Smooth muscle cell of the brain vasculature (primary cell): ENCODE measurements at places on chromosomes 2 and 18.

DNA sequence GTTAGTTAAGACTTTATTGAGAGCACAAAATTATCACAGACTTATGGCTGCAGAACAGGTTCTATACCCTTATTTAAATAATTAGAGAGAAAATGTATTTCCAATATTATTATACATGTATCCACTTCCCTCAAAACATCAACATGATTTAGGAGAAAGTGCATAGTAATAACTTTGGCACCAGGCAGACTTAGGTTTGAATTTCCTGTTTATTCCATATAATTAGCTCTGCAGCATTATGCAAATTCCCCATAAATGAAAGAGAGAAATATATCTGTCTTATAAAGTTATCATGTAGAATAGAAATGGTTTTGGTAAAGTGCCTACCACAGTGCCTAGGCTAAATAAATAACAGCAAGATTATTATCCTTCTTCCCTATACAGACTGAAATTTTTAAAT, 15.3 kb downstream of the SCN9A start:
- no peak for DNase-seq

- no peak for DNase-seq
Observed at GRCh38 chr2:53969285-53969967, 1.4 kb downstream of the PSME4 start.

- no peak for DNase-seq
Observed at GRCh38 chr2:149468636-149469035, 118.9 kb downstream of the MMADHC start.

- DNase-seq: no peak
Observed at GRCh38 chr2:235350234-235350633, 143.6 kb upstream of the AGAP1 start.

GRCh38 chr18:58515175-58515775, 113.6 kb downstream of the ALPK2 start:
- DNase-seq: no peak

GRCh38 chr2:127486247-127487058, 39.8 kb downstream of the IWS1 start:
- no peak for DNase-seq

GRCh38 chr2:160427629-160428404, 65.8 kb downstream of the RBMS1 start:
- DNase-seq: no peak

GRCh38 chr2:242015108-242016065, 145.9 kb downstream of the RTP5 start:
- no peak for DNase-seq

DNA sequence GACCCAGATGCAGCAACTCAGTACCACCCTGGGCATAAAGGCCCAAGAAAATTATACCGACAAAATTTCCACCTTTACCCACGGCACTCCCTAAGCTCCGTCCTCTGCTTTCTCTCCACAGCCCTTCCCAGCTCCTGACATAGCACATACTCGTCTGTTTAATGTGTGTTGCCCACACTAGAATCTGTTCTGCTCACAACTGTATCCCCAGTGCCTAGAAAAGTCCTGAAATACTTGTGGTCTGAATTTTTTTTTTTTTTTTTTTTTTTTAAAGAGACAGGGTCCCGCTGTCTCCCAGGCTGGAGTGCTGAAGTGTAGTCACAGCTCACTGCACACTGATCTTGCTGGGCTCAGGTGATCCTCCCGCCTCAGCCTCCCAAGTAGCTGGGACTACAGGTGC, 62.3 kb downstream of the ADCY3 start:
- DNase-seq: no peak

DNA sequence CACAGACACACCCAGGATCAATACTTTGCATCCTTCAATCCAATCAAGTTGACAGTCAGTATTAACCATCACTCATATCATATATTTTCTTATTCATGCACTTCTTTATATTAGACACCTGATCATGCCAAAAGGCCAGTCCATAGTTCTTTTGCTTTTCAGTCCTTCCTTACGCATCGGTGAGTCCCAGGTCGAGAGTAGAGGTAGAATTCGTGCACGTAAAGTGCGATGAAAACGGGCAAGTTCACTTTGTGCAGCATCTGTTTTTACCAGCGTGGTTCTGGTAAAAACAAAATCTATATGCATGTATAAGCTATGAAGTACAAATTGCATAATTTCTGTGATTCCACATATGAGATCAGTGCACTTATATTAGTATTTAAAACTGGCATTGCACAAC, 1.2 kb upstream of the COPS8 start:
- no peak for DNase-seq

GRCh38 chr2:172791953-172792352, 56.3 kb downstream of the RAPGEF4 start:
- no peak for DNase-seq

- DNase-seq: no peak
Observed at GRCh38 chr18:10490401-10491165, 35.2 kb upstream of the NAPG start.

DNA sequence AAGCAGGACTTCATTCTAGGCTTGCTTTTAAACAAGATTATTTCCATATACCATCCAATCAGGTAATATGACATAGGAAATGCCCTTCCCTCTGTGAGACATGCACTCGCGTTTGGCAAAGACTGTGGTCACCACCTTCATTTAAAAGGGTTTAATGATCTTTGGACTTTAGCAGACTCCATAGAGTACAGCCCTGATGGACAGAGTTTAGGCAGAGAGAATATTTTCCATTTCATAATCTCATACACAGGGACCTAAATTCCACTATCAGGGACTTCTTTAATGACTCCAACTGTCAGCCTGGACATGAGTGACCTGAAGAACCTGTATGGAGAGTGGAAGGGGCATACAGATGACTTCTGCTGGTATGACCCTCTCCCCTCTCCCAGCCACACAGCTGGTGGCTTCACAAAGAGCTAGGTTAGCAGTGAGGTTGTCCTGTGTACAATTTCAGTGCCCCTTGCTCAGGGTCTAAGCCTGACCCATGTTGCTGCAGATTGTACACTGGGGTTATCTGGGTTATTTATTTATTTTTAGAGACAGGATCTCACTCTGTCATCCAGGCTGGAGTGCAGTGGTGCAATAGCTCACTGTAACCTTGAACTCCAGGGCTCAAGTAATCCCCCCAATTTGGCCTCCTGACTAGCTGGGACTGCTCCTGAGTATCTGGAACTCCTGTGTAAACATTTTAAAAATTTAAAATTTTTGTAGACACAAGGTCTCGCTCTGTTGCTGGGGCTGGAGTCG, 59.2 kb downstream of the PTPRM start:
- DNase-seq: no peak

GRCh38 chr2:69171116-69171896, 158.3 kb downstream of the ANTXR1 start:
- DNase-seq: no peak

DNA sequence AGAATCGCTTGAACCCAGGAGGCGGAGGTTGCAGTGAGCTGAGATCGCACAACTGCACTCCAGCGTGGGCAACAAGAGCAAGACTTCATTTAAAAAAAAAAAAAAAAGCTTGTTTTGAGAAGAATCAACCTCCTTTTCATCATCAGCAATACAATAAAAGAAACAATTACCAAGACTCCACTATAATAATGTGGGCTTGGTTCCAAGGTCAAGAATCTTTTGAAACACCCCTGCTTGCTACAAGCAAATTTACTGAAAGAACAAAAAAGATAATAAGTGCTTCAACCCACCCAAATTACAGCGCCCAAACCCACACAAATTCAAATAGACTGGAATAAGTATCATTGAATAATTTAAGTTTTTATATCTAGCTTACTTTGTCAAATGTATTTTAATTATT, 33.6 kb upstream of the MAPRE3 start:
- DNase-seq: no peak

DNA sequence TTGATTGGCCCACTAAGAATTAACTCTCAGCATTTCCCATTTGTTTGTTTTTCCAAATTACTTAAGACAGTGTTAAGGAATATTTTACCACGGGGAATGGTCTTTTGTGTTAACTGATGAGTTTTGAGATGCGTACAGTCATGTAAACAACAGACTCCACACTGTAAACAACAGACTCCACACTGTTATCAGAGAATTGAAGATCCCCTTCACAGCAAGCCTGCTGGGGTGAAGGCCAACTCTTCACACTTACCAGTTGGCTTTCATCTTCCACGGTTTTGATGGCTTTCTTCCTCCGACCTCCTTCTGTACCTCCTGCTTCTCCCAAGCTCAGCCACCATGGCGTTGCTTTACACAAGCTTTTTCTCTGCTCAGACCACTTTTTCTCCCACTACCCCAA, 166.8 kb downstream of the TMEM200C start:
- no peak for DNase-seq

DNA sequence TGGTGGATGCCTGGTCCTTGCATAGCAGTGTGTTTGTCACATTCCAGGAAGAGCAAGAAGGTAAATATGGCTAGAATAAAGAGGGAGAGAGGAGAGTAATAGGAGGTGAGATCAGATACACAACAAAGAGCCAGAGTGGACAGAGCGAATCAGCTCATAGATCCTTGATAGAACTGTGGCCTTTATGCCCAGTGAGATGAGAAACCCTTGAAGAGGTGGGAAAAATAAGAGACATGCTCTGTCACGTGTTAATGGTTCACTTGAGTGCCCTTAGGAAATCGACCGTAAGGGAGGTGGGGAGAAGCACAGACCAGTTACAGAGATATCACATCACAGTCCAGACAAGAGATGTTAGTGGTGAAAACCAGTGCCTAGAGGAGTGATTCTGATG, 84.7 kb upstream of the RAB27B start:
- DNase-seq: no peak

DNA sequence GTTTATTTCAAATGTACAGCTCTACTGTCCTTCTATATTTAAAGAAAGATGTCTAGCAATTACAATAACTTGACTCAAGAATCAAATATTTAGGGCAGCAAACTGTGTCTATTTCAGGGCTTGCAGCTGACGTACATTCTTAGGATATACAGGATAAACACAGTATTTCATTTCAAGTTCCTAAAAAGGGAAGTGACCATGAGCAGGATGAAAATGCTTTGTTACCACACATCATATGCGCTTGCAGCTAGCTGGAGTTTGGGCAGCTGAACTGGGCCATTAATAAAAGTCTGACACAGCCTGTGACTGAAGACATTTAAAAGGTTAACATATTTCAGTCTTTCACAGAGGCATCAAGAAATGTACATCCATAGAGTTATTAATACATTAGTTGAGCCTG, 264.6 kb upstream of the TRIB2 start:
- DNase-seq: no peak

DNA sequence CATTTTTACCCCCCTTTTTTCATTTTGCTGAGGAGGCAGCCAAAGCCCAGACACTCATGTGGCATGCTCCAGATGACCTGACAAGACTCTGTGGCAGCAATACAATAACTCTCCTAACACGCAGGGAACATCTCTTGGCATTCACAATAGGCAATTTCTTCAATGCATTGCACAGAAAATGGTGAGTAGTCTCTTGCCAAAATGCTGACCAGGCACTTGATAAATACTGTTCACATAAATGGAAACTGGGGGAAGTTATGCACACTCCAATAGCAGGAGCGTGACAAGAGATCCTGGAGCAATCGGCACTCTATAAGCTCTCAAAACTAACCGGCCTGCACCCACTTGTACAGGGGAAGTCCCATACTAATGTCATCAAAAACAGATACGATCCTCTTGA, 66.3 kb downstream of the NBAS start:
- no peak for DNase-seq

DNA sequence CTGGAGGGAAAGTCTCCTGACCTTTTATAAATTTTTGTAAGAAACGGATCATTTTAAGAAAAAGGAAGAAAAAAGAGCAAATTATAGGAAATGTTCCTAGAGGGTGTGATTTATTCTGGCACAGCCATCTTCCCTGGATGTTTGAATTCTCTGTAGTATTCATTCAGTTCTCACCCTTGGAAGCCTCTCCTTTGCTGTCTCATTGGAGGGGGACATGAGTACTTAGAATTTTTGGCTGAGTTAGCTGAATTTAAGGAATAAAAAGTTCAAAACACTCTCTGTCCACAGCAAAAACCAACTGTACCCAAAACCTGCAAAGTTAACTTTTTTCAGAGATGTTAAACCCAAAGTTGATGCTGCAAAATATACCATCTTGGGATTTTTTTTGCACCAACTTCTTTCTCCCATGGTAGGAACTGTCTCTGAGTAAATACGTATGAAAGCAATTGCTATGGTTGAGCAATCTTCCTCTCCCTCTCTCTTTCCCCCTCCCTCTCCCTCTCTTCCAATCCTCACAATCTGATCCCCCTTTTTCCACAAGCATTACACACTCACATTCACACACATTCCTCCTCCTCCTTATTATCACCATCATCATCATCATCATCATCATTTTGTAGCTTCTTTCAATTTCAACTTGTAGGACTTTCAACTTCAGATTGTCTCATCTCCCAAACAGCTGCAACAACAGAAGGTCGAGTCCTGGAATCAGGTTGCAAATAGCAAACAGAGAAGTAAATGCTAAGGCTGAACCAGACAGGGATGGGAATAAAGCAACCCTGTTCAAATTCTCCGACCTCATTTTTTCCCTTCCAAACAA, 183.7 kb downstream of the GFPT1 start:
- DNase-seq: no peak

GRCh38 chr2:62372824-62373223, 133.2 kb downstream of the TMEM17 start:
- no peak for DNase-seq

DNA sequence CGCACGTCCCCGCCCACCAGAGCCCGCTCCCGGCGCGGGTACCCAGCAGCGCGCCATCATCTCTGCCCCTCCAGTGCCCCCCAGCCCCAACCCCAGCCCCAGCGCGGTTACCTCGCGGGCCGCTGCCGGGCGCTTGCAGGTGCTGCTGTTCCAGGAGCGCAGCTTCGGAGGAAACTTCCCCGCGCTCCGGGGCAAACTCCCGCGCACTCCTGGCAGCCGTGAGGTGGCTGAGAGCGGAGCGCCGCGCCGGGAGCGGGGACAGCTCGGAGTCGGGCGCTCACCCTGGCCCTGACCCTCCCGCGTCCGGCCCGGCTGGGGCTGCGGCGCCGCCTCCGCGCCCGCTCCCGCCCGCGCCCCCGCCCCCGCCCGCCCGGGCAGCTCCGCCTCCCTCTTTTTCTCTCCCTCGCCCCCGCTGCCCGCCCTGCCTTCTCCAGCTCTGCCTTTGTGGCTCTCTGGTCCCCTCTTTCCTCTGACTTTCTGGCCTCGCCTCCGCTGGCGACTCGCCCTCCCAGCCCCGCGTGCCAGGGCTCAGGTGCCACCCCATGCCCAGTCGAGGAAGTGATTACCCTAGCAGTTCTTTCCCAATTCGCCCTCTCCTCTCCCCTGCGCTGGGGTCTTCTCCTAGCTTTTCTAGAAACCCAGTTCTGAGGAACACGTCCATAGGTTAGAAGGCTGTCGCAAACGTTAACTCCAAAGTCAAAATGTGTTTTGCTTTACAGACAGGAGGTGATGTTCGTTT, at the start of gene CHST9:
Gene CHST9 (minus strand): TSS at position 284 of the 739 bp plus-strand sequence. CDS start 42,499 bp downstream, outside the sequence.
- DNase-seq: no peak

DNA sequence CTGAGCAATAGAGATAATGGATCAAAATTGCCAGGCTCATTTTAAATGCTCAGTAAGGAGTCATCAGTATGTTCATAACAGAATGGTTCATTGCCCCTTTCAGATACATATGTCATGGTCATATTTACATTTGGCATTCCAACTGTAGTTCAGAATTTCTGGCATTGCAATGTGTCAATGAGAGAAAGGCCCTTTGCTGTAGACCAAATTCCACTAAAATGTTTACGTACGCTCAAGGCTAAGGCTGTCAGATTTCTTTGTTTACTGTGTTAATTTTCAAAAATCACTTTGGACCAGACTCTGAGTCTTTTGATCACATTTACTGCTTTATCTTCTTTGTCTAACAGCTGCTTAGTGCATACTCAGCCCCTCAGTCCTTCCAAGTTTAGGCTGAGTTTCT, 213.5 kb downstream of the PIK3C3 start:
- no peak for DNase-seq
